ENCODE measurements at places on chromosomes 1 and 21.
A peak's percentile ranks its signal among the peaks of the same experiment; 100 is the strongest.

- no peak for DNase-seq
Observed at GRCh38 chr1:83497563-83497962, 501.4 kb downstream of the TTLL7 start.

DNA sequence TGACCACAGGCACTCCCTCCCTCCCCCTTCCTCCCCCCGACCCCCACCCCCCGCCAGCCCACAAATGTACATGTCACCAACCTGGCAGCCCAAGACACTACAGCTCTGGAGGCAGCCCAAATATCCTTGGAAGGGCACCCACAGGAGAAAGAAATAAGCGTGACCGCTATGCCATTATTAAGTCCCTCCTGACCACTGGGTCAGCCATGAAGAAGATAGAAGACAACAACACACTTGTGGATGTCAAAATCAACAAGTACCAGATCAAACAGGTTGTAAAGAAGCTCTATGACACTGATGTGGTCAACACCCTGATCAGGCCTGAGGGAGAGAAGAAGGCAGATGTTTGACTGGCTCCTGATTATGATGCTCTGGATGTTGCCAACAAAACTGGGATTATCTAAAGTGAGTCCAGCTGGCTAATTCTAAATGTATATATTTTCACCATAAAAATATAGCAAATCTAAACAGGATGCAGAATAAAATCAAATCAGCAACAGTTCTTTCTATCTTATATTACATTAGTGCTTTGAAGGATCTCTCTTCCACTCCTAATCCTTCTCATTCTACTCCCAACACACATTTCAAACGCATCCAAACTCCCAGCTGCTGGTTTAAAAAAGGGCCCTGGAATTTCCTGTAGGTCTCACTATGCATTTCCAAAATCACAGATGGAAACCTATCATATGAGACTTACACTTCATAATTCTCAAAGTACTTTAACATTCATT, 77.4 kb upstream of the SLFNL1 start:
- no peak for DNase-seq

DNA sequence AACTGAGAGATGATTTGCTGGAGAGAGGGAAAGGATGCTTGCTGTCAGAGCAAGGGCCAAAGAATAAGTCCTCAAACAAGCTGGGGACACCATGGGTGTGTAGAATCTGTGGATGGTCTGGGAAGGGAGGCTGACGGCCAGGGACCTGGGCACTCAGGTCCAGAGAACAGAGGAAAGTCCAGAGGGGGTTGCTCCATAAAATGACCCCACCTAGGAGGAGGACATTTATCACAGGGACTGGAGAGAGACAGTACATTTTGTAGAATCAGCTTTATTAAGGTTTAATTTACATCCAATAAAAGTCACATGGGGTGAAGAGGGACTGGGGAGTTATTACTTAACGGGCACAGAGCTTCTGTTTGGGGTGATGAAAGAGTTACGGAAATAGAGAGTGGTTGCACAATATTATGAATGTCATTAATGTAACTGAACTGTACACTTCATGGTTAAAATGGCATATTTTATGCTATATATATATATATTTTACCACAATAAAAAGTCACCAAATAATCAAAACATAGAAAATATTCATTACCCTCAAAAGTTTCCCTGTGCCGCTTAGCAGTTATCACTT, 73.0 kb upstream of the ABCD3 start:
- DNase-seq, result no peak

GRCh38 chr1:36802018-36802417, 232.3 kb downstream of the GRIK3 start:
- DNase-seq, result no peak

GRCh38 chr1:6427441-6428390, 3.1 kb downstream of the ESPN start:
- DNase-seq, result no peak

DNA sequence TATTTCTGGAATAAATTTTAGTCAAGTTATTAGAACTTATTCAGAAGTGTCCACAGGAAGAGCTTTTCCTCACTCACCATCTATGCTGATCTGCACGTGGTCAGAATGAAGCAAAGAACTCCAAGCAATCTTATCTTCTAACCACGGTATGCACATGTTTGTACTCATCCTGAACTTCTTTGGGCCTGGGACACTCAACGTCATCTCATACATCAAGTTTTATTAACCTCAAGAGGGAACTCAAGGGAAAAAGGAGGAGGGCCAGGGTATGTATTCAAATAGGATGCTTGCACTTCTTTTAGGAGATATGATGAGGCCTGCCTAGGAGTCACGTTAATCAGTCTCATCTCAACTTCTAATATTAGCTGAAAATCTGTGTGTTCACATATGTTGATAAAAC, 142.5 kb downstream of the C1orf94 start:
- no peak for DNase-seq

GRCh38 chr21:33801424-33802405, 113.9 kb downstream of the ATP5PO start:
- DNase-seq, result peak; percentile 94

Measured in NCI-H1694 (cell line).